ENCODE measurements at places on chromosomes 1 and 21. TPM values are rescaled to one million over a fixed set of nuclear protein-coding genes. Genes with fewer than 3 reads are reported as not detected.

LCE1F gene
- total RNA-seq, result not detected

KRTAP19-7 gene
- not detected for total RNA-seq

TRIM46 gene
- total RNA-seq, result 6.0 TPM

RHBDL2 gene
- total RNA-seq, result not detected

ZNF593OS gene
- total RNA-seq, result not detected

C1orf94 gene
- total RNA-seq, result not detected

CYP4Z1 gene
- not detected for total RNA-seq

SUSD4 gene
- 2.0 TPM for total RNA-seq

S100A7A gene
- not detected for total RNA-seq

KRTAP20-4 gene
- total RNA-seq, result not detected

MPL gene
- total RNA-seq, result not detected

SPRR2B gene
- not detected for total RNA-seq

AMY1B gene
- total RNA-seq, result not detected

LIPI gene
- total RNA-seq, result not detected

CELA2A gene
- not detected for total RNA-seq

CYP4X1 gene
- total RNA-seq, result 1.4 TPM

GCSAML gene
- not detected for total RNA-seq

DCST1 gene
- total RNA-seq, result not detected

BTBD19 gene
- total RNA-seq, result 3.4 TPM

FCAMR gene
- not detected for total RNA-seq

SPRR3 gene
- not detected for total RNA-seq

ADORA1 gene
- 22.2 TPM for total RNA-seq

PADI1 gene
- 2.4 TPM for total RNA-seq

OR6K3 gene
- not detected for total RNA-seq

TRAF3IP3 gene
- total RNA-seq, result not detected

OR2L8 gene
- total RNA-seq, result not detected

OVAAL gene
- not detected for total RNA-seq

PRAMEF2 gene
- not detected for total RNA-seq

MRAP gene
- total RNA-seq, result not detected

IL23R gene
- not detected for total RNA-seq

EPHA10 gene
- not detected for total RNA-seq

FYB2 gene
- total RNA-seq, result not detected

CLCA4 gene
- total RNA-seq, result not detected

DISP3 gene
- total RNA-seq, result 0.38 TPM

OR2T33 gene
- total RNA-seq, result 0.13 TPM

PLEKHO1 gene
- total RNA-seq, result 73.7 TPM

KRTAP7-1 gene
- not detected for total RNA-seq

RSPO1 gene
- not detected for total RNA-seq

CD84 gene
- total RNA-seq, result not detected

IPP gene
- 5.1 TPM for total RNA-seq

ATP8B2 gene
- 48.9 TPM for total RNA-seq

LRRC71 gene
- total RNA-seq, result not detected

CRP gene
- not detected for total RNA-seq

MAN1C1 gene
- 1.6 TPM for total RNA-seq

NFASC gene
- not detected for total RNA-seq

FMO2 gene
- total RNA-seq, result not detected

DUSP10 gene
- total RNA-seq, result 6.6 TPM

CD34 gene
- not detected for total RNA-seq

Data from mesangial cell (primary cell).